ENCODE measurements at places on chromosomes 7 and 10.
A peak's percentile ranks its signal among the peaks of the same experiment; 100 is the strongest.

DNA sequence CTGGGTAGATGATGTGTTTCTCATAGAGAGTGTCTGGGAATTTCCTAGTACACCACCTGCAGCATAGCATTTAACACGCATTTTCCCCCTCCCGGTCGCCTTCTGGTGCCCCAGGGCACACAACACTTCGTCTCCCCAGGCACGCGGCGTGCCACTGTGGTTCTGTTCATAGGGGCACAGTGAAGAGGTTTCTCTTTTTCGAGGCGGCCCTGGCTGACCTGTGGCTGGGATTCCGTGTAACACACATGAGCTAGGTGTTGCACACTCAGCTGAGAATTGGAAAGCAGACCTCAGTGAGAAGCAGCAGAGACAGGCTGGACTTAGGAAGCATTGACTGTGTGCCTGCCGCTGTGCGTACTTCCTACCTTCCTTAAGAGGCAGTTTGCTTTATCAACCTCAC, 214.3 kb upstream of the SHH start:
- no peak for DNase-seq

GRCh38 chr10:35127289-35127891, 744 bp downstream of the CREM start:
- DNase-seq, result peak; percentile 13

GRCh38 chr7:26704786-26705185, 159.6 kb downstream of the SKAP2 start:
- no peak for DNase-seq

DNA sequence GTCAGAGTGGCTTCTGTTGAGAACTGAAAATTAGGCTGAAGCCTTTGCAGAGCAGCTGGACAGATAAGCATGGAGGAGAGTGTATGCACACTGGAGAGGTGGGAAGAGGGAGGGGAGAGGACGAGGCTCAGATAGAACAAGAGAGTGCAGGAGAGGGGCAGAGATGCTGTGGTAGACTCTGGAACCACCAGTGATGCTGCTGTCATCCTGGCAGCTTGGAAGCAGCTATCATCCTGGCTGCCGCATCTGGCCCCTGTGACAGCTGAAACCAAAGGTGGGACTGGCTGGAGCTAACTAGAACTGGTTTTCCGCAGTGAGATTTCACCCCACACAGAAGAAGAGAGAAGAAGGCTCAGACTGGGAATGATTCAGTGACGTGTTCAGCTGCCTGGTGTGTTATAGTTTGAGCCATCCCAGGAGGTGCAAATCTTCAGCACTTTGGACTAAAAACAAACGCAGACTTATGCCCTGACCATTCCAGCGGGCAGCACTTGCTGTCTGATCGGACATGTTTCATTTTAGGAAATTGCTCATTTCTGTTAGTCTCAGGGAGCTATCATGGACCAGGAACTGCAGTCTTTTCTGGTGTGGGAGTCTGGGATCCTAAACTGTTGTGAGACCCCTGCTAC, 38.4 kb downstream of the EEPD1 start:
- DNase-seq, result no peak

DNA sequence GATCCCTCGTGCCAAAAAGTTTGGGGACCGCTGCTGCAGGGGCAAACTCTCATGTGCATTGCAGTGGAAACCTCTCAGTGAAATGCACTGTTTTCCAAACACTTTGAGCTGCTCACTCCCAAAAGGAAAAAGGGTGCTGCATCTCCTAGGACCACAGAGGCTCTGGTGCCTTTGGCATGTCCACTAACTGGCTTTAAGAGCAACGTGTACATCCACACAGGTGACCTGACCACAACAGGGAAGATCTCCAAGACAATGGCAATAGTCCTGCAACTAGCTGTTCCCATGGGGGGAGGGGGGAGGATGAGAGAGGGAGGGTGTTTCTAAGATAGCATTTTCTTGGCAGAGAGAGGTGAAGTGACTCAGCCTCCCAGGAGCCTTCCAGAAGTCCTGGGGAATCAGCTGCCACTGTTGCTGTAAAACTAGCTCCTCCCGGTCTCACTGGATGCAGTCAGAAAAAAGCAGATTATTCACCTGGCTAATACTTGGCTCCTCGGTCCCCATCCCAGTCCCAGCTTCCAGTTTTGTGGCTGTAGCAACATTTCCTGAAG, 181.7 kb downstream of the HECW1 start:
- DNase-seq, result no peak

GRCh38 chr10:91664426-91664825, 31.6 kb upstream of the PPP1R3C start:
- DNase-seq, result no peak

DNA sequence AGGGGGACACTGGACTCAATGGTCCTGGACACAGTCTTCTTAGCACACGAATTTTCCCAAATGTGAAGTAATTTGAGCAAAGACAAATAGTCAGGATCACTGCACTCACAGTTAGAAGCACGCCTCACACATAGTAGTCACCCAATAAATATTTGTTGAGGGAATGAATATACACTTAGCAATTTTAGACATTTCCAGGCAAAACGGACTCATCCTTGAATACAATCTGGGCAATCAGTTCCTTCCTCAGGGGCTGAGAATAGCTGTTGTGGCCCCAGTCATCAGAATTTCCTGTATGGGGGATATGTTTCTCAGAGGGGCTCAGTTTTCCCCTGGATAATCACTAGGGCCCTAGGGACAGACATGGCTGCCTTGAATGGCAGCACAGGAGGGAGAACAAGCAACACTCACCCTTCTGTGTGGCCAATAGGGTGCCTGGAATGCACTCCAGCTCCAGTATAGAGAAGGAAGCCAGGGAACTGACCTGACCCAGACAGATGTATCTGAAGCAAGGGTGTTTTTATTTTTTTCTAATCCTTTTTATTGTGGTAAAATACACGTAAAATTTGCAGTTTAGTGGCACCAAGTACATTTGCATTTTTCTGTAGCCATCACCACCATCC, 282.7 kb upstream of the ZNF32 start:
- no peak for DNase-seq

GRCh38 chr7:29274146-29275017, 79.8 kb downstream of the CHN2 start:
- DNase-seq, result no peak

- no peak for DNase-seq
These were observed 39.6 kb downstream of the GPRIN2 start for GRCh38 chr10:46516660-46517416.

Measured in SK-N-DZ (cell line).